ENCODE measurements at places on chromosomes 4 and X.

GRCh38 chrX:12844319-12844718, 22.6 kb upstream of the TLR7 start:
- DNase-seq, result no peak

DNA sequence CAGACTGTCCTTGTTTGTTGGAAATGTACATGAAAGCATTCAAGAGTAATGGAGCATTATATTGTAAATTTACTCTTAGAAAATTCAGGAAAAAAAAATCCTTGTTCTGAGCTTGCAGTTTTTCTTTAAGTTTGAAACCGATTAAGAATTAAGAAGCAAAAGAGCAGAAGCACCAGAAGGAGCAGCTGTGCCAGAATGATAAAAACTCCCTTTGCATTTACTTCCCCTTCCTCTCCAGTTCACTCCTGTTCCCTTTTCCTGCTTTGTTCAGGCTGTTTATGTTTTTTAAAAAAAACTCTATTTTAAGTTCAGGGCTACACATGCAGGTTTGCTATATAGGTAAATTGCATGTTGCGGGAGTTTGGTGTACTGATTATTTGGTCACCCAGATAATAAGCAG, 90.3 kb downstream of the ATOH1 start:
- no peak for DNase-seq

DNA sequence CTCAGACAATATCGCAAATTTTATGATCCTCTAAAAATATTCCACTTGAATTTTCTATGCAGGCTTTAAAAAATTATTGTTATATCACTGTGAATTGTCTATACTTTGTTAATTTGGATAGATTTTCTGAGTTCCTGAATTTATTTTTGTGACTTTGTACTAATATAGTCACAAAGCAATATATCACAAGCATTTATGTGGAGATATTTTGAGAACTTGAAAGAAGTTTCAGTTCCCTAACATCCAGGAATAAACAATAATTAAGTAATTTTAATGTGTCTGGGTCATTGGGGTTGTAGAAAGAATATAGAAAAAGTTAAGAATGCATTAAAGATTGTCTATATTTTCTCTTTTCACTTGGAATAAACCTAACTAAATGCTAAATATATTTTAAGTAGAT, 32.0 kb downstream of the CXCL8 start:
- DNase-seq, result no peak

DNA sequence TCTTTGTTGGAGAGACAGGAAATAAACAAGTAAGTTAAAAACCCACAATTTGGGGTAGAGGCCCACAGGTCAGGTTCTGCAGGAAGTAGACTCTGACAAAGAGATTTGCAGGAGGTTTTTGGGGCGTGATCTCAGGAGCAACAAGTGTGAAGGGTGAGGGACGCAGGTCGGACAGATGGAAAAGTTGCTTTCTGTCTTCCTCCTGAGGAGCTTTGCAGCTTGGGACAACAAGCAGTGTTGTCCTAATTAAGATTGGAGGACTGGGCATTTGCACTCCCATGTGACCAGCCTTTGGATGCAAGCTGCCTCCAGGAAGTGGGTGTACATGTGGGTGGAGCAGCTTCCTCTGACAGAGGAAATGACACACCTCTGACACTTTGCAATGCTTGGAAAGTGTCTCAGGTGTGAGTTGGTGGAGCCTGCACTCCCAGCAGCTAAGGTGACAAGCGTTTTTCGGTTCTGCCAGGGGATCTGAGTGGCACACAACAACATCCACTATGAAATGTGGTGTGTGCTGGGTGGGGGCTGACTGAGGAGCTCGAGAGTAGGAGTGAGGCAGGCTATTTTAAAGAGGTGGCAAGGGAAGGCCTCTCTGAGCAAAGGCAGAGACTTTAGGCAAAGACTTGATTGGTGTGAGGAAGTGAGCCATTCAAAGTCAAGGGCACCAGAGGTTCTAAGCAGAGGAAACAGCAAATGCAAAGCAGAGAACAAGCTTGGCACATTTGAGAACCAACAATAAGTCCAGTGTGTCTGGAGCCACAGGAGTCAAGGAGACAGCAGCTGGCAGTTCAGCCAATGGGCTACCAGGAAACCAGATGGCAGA, 339.8 kb upstream of the GATB start:
- peak; percentile 92 for DNase-seq

DNA sequence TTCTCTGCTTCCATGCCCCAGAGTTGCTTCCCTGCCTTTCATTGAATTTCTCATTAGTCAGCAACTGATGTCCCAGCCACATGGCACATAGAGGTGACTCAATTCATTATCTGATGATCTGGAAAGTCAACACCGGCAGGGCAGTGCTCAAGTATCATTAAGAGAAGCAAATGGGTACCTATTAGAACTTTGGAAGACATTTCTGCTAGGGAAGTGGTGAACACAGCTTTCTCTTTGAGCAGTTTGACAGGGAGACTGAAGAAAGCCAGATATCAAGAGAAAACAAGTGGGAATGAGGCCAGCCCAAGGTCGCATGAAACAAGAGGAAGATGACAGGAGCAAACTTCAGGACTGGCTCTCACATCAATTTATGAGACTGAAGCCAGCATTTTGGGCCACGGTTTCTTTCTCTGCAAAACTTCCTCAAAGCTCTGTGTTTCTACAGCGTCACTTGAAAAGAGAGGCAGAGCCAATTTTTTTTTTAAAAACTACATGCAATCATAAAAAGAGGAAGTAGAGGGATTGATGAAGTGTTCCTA, 108.3 kb upstream of the RPS6KA3 start:
- no peak for DNase-seq

DNA sequence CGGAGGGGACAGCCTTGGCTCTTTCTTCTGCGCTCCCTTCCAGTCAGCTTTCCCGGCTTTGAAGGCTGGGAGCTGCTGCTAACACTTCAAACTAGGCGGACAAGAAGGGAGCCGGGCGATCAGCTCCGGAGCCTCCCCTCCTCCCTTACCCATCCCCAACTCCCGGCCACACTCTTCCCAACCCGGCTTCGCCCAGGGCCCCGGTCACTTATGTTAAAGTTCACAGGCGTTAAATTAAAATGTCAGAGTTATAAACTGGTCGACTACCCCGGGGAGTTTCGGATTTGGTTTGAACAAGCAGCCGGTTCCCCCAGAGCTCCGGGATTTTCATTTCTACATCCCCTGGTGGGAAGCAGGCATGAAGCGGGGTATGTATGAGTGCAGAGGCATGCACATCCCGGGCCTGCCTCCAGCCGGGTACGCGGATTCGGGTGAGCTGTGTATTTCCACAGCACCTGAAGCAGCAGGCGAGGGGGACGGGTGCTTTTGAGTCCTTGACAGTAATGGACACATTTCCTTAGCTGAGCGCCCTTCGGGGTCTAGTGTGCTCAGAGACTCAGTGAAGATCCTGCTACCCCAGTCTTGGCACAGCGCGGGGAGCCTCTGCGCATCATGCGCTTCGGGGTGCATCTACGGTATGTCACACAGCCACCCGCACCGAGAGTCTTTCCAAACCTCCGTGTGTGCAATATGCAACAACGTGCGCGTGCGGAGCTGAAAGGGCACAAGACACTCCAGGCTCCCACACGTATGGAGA, 880 bp downstream of the UNC5C start:
- DNase-seq, result no peak

DNA sequence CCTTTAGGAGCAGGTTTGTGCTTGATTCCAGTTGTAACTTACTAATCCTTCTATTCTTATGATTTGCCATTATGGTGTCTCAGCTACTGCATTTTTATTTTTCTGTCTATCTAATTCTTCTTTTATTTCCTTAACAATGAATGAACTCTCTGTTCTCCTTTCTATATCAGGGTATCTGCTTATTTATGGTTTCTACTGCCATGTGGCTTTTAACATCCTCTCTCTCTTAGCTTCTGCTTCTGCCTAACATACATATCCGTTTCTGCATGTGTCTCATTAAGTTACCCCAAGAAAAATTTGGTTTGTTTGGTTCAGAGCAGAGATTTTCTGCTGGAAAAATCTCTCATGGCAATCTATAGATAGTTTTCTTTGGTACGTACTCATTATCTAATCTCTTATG, 614.4 kb downstream of the RPA4 start:
- no peak for DNase-seq
